Effector memory CD8-positive, alpha-beta T cell (primary cell): ENCODE measurements at places on chromosomes 1 and 21.

DNA sequence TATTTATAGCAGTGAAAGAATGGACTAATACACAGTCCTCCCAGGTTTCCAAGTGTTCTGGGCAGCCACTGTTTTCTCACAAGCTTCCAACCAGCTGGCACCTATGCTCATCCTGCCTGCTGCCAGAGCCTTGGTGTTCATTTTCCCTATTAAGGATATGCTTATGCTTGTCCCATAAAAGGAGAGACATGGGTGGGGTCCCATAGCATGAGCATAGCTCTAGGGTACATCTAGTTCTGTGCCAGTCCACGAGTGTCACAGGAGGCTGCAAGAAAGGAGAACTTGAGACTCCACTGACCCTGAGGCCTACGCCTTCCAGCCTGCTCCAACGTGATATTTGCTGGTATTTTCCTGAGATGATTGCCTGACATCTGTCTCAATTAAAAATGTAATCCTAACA, 192.4 kb upstream of the PTGFR start:
- DNase-seq = no peak

DNA sequence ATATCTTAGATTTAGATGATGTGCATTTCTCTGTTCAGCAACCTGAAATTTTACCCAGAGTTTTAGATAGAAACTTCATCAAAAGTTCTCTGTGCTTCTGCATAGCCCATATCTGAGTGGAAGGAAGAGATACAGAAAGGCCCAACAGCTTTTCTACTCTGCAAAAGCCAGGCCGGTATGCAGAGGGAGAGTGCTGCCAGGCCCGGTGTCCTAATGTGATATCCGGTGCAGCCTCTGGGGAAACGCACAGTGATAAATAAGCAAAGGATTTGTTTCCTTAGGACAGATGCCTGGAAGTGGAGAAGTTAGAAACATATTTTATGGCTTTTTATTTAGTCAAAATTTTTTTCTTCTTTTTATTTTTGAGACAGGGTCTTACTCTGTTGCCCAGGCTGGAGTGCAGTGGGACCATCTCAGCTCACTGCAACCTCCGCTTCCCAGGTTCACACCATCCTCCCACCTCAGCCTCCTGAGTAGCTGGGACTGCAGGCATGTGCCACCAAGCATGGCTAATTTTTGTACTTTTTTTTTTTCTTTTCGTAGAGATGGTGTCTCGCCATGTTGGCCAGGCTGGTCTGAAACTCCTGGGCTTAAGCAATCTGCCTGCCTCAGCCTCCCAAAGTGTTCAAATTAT, 145.8 kb downstream of the PATJ start:
- no peak for DNase-seq

DNA sequence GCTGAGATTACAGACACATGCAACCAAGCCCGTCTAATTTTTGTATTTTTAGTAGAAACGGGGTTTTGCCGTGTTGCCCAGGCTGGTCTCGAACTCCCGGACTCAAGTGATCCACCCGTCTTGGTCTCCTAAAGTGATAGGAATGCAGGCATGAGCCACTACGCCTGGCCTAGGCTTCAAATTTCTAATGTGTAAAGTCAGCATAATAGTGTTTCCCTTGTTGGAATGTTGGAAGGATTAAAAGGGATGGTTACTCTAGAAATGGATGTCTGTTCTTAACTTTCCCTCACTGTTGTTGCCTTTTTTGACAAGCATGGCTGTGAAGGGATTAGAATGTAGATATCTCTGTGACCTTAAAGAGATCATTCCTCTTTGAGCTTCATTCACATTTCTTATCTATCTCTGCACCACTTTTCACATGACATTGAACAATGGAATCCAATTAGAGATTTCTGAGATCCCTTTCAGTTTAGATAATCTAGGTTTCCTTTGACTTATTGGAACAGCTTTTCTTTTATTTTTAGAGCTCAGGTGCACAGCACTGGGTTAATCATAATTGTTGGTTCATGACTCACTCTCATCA, 33.7 kb downstream of the NFASC start:
- no peak for DNase-seq

- DNase-seq = no peak
These were observed 88.5 kb downstream of the PTPRU start for GRCh38 chr1:29324771-29325351.

DNA sequence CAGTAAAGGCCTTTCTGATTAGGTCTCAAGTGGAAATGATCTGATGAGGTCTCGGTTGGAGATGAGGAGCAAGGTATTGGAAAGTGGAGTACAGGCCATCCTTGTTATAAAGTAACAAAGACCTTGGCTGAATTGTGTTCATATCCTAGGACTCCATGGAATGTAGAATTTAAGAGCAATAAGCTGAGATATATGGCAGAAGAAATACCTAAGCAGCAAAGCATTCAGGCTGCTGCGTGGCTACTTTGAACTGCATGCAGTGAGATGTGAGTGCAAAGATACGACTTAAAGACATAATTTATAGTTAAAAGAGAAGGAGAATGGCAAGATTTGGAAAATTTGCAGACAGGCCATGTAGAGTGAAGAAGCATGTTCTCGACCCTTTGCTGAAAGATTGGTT, 11.2 kb upstream of the XPR1 start:
- DNase-seq = no peak

DNA sequence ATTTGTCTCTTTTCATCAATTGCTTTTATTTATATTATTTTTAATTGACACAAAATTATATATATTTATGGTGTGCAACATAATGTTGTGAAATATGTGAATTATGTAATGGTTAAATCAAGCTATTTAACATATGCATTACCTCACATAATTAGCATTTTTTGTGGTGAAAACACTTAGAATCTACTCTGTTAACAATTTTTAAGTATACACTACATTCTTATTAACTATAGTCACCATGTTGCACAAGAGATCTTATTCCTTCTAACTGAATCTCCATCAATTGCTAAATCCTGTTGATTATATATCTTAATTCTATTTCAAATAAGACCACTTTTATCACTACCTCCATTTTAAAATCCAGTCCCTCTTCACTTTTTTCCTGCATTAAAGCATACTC, 42.5 kb downstream of the PLPPR5 start:
- DNase-seq = no peak
